ENCODE measurements at places on chromosomes 4 and X. TPM values are rescaled to one million over a fixed set of nuclear protein-coding genes. Genes with fewer than 3 reads are reported as not detected.

Gene FAM236A
- not detected for total RNA-seq

Gene BEX1
- total RNA-seq: 3.0 TPM

Gene PNMA3
- 0.82 TPM for total RNA-seq

Gene NHSL2
- 6.0 TPM for total RNA-seq

Gene ADH1B
- total RNA-seq: 81.0 TPM

Gene OPRPN
- not detected for total RNA-seq

Gene GNL3L
- 29.5 TPM for total RNA-seq
